BJ (cell line): ENCODE measurements at places on chromosomes 3 and 15.

- DNase-seq: no peak
Observed at GRCh38 chr3:11134794-11135193, 19.5 kb upstream of the HRH1 start.

DNA sequence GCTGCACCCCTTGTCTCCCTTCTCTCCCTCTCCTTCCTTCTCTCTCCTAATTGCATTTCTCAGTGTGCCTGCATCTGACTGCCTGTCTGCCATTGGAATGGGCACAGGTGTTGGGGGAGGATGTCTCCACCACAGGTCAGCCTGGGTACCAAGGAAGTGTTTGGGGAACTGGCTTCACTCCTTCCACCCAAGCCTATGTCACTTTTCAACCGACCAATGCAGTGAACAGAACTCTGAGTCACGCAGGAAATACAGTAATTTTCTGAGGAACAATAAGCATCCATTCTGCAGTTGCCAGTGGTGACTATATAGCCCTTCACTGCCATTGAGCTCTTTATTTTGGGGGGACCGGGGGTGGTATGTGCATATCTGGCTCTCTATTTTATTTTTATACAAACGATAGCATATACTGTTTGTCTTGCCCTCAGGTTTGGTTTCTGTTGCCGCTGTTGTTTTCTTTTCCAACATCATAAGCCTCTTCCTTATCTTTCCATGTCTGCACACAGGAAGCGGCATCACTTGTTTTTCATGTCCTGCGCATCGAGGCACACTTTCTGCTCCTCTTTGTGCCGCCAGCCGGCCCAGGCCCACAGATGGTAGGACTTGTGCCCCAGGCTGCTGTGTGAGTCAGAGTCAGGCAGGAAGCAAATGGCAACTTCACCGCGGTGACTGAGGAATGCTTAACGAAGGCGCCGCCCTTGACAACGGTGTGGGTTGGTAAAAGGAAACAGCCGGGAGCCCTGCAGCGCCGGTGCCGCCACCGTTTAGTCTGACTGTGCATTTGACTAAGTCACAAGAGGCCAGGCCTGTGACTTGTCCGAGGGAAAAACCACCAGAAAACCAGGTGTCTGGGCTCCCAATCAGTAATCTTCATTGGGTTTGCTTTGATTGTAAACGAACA, 21.1 kb upstream of the CDCP1 start:
- DNase-seq: peak; percentile 91

DNA sequence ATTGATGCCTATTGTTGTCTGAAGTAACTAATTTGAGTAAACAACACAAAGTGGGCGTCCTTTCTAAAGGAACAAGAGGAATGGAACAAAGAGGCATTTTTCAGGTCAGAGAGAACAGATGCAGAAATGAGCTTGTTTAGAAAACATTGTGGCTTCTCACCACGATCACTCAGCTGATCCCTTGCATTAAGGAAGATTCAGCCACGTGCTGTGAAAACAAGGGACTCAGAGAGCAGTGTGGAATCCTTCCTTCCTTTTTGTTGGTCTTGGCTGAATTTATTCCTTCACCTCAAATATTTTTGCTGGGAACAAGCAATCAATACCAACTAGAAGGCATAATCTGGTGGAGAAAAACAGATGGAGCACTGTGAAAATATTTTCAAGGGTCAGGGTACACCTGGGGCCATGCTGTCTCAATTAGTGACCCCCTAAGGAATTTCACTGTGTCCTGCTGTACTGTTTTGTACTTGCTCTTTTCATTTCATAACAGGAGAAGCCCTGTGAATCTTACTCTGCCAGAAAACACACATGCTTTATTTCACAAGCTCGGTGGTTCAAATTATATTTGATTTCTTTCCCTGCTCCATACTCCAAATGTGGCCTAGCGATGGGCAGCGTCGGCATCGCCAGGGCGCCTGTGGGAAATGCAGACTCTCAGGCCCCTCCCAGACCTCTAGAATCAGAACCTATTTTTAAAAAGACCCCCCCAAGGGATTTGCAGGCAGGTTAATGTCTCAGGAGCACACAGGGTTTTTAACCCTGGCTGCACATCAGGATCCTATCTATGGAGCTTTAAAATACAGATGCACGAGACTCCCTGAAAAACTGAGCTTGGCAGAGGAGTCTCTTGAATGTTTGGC, 11.6 kb upstream of the SLC6A20 start:
- no peak for DNase-seq

- peak; percentile 9 for DNase-seq
Observed at GRCh38 chr15:88376574-88377174, 90.5 kb downstream of the MRPL46 start.

GRCh38 chr15:70796516-70797310, 33.4 kb upstream of the UACA start:
- DNase-seq: no peak

DNA sequence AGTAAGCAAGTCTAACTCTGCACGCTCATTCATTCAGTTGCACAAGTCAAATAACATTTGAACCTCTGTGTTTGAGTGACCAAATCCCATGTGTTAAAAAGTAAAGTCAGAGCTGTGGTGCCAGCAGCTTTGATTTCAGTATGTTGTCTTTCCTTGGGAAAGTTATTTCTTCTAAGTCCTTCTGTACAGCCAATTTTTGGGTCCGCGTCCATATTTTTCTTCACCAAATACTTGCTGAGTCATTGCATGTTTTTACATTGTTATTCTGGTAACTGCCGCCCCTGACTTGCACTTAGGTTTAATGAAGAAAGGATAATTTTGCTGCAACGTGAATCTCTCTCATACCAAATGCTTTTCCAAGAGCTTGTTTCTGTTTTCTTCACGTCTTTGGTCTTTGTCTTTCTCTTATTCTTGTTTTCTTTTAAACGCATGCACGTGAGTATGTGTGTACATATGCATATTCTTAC, 56.7 kb downstream of the PLS1 start:
- no peak for DNase-seq

DNA sequence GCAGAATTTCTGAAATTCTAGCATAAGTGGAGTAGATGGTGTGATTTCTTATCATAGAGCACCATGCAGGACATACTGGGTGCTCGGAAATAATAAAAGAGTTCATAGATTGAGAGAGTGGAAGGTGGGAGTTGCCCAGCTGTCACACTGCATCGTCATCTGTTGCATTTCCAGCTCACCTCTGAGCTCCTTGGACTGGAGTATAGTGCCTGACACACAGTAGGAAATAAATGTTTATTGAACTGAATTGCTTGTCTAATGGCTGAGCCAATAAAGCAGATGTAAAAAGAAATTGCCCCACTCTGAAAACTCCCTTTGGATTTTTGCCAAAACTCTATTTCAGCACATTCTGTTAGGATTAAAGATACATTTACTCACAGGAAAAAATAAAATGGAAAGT, 108.9 kb upstream of the UBE2E1 start:
- no peak for DNase-seq

- DNase-seq: no peak
Observed at GRCh38 chr15:71010472-71010871, 104.8 kb upstream of the THSD4 start.

- no peak for DNase-seq
Observed at GRCh38 chr15:70863450-70864218, 9.7 kb upstream of the LARP6 start.

DNA sequence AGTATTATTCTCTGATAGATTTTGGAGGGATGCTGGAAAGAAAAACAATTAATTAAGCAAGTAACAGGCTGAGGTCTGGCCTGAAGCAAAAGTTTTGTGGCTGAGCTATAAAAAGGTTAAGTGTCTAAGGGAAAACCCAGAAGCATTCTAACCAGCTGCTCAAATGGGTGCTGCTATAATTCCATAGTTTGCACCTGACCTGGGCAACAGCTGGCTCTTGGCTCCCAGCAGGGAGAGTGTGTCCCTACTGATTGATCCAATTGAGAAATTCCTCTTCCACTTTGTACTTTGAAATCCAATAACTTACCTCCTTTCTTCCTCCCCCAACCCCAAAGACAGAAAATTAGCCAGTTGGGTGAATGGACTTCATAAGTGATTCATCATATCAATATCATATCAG, 27.7 kb upstream of the SMAD3 start:
- DNase-seq: no peak

GRCh38 chr15:59741274-59741906, 52.3 kb upstream of the BNIP2 start:
- DNase-seq: no peak

DNA sequence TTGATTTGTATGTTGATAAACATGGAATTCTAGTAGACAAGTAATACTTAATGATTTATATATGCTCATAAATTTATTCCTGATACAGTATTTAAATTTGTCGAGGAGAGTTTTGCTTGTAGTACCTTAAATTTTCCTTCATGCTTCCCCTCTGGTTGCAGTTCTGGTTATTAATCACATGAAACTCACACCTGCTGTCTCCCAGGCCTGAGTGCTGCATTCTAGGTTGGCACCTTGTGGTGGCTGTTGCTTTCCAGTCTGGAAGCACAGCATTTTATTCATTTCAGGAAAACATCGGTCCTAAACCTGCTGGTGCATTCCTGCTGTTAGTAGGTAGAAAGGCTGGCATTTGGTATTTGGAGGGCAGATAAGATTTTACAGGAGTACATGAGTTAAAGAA, 44.9 kb downstream of the ATP1B3 start:
- no peak for DNase-seq

DNA sequence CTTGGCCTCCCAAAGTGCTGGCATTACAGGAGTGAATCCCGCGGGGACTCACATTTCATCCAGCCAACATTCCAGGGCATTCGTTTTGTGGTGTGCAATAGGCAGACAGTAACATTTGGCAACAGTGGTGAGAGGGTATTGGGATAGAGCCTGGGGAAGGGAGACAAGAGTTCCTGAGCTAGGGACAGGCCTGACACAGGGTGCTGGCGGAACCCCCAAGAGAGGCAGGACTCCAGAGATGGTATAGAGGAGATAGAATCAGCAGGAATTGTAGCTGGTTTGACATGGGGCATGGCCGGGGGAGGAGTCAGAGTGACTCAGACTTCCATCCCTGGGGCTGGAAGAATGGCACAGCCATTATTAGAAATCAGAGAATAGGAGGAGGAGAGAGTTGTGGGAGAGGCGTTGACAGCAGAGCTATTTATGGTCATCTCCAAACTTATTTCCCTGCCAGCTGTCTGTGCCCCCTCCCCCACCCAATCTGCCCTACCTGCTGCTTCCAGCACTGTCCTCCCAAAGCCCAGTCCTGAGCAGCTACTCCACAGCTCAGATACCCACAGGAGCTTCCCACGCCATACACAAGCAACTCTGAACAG, 4.4 kb upstream of the IDH2 start:
- no peak for DNase-seq

- DNase-seq: no peak
Observed at GRCh38 chr3:51380601-51381332, 4.3 kb upstream of the MANF start.

GRCh38 chr15:62584301-62585235, 419.5 kb upstream of the C2CD4B start:
- DNase-seq: no peak

GRCh38 chr3:71067977-71068654, 515.4 kb downstream of the FOXP1 start:
- DNase-seq: no peak
